ENCODE measurements at places on chromosomes 11 and 22.

DNA sequence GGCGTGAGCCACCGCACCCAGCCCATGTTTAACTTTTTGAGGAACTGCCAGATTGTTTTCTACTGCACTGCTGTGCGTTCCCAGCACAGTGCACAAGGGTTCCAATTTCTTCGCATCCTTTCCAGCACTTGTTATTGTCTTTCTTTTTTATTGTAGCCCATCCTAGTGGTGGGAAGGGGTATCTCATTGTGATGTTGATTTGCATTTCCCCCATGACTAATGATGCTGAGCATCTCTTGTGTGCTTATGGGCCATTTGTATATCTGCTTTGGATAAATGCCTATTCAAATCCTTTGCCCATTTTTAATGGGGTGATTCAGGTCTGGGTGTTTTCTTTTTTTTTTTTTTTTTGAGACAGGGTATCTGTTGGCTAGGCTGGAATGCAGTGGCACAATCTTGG lies 36.6 kb upstream of the SYT7 start:
- DNase-seq = no peak

- no peak for DNase-seq
Measured at GRCh38 chr22:42433754-42434682, 1.8 kb upstream of the NFAM1 start.

DNA sequence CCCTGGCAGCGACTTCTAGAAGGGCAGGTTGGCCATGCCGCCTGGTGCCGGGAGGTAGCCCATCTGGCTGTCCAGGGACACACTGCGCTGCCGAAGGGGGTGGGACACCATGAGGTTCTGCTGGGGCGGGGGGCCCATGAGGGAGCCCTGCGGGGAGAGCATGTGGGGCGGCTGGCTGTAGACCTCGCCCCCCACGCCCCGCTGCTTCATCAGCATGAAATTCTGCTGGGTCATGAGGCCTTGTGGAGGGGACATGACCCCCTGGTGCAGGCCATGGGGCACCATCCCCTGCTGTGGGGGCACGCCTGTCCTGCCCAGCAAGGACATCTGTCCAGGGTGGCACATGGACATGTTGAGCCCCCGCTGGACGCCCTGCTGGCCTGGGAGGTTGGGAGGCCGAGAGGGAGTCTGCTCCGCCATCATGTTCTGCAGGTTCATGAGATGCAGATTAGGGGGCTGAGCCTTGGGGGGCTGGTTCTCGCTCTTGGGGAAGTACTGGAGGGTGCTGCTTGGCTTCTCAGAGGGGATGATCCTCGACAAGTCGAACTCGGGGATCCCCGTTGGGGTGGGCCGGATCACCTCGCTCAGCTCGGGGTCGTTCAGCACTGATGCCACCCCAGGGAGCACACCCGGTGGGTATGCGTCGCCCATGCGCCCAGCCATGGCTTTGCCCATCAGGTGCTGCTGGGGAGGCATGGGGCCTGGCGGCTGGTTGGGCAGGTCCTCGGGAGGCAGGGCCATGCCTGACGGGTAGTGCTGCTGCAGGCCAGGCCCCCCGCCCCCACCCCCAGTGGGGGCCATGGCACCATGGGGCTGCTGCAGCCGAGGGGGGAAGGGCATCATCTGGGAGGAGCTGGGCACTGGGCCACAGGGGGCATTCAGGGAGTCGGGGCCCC lies 15.0 kb downstream of the CXCR5 start:
- no peak for DNase-seq

- no peak for DNase-seq
Measured at GRCh38 chr11:43397251-43397650, 38.5 kb downstream of the TTC17 start.

DNA sequence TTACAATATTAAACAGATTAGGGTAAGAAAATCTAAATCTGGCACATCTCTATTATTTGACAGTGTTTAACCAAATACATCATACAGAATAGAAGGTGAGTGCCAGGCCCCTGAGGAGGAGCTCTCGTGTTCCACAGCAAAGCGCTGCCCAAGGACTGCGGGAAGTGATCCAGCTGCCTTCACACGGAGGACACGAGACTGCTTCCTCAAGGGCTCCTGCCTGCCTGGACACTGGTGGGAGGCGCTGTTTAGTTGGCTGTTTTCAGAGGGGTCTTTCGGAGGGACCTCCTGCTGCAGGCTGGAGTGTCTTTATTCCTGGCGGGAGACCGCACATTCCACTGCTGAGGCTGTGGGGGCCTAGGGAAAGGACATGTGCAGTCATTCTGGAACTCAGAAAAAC lies 71.1 kb downstream of the NCAPD3 start:
- no peak for DNase-seq

- no peak for DNase-seq
Measured at GRCh38 chr11:130813196-130813595, 103.1 kb downstream of the SNX19 start.

GRCh38 chr11:116972691-116973090 lies 125.5 kb downstream of the SIK3 start:
- no peak for DNase-seq

DNA sequence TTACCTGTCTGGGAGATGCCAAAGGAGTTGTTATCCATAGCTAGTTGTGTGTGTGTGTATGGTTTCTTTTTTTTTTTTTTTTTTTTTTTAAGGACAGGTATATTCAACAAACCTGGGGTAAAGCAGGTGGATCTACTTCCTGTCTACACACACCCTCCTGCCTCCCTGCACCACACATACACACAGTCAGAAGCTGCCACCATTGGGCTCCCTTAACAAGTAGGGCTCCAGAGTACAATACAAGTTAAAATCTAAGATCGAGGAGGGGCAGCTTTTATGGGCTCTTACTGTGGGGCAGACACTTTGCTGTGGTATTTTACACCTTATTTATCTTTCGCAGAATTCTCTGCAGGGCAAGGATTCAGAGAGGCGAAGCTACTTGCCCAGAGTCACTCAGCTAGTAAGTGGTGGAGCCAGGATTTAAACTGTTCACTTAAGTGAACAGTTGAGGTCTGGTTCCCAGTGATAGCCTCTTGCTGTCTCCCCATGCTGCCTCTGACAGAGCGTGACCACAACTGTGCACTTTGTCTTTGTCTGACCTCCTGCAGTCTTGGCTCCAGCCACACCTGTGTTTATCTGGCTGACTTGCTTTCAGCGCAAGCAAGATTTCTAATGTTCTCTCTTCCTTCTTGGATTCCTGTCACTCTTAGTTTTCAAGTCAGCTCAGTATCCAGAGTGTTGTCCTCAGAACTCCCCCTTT lies 135.0 kb downstream of the CSNK2A3 start:
- DNase-seq = no peak

- no peak for DNase-seq
Measured at GRCh38 chr11:61628662-61628970, 47.7 kb upstream of the SYT7 start.

DNA sequence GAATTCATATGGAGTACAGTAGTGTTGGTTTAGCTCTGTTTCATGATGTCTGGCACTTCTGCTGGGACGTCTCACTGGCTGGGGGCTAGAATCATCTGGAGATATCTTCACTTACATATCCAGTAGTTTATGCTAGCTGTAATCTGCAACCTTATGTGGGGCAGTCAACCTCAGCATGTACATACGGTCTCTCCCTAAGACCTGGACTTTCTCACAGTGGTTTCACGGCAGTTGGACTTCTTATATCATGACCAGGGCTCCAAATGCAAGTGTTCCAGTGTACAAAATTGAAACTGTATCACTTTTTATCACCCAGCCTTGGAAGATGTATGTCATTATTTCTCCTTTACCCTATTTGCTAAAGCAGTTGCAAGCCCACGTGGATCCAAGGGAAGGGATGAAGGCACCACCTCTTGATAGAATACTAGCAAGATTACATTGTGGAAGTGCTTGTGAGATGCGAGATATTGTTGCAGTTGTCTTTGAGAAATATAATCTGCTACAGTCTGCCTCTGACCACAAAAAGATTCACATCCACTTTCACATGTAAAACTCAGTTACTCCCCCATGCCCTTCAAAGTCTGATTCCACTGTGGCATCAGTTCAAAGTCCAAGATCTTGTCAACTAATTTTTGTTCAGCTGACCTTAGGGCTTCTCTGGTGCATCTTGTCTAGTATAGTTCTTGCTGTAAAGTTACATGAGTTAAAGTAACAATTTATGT lies 316.6 kb upstream of the NCAM1 start:
- DNase-seq = no peak

Data from activated gamma-delta T cell treated with anti-CD3 and anti-CD28 coated beads, Interleukin-2, amount 50 U/mL, for 16 hours (primary cell).